ENCODE measurements at places on chromosomes 2 and 18.

- no peak for DNase-seq
Observed at GRCh38 chr2:207483477-207483876, 46.3 kb upstream of the CREB1 start.

- peak; percentile 64 for DNase-seq
Observed at GRCh38 chr2:26605195-26605998, 35.8 kb downstream of the CIB4 start.

GRCh38 chr18:35506024-35506712 is 8.4 kb upstream of the INO80C start:
- no peak for DNase-seq

GRCh38 chr2:232229911-232230310 is 148.6 kb upstream of the ALPP start:
- DNase-seq: no peak

DNA sequence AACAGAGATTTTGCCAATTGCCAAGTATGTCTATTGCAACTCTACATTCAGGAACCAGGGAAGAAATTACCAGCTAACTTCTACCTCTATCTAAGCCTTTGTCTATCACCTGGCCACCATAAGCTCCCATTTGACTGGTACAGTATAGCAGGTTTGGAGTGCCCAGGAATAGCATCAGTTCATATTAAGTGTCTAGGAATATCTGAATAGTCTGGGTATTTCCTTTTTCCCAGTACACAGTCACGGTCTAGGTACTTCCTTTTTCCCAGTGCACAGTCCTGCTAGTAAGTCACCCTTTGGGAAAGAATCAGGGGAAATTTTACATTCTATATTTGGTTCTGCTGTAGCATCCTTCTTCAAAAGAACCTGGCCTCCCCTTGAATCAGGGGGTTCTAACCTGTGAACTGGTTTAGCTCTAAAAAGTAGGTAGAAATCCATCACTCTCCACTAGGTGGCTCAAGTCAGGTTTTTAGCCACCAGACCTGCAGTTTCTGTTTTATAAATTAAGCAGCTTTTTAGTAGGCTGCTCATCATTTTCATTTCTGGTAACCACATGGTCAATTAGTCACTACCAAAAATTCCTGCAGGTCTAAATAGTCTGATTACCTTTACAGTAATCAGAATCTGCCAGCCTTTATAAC is 49.3 kb upstream of the DNAJC10 start:
- peak; percentile 39 for DNase-seq

- DNase-seq: no peak
Observed at GRCh38 chr2:234451852-234452625, 44.8 kb downstream of the ARL4C start.

DNA sequence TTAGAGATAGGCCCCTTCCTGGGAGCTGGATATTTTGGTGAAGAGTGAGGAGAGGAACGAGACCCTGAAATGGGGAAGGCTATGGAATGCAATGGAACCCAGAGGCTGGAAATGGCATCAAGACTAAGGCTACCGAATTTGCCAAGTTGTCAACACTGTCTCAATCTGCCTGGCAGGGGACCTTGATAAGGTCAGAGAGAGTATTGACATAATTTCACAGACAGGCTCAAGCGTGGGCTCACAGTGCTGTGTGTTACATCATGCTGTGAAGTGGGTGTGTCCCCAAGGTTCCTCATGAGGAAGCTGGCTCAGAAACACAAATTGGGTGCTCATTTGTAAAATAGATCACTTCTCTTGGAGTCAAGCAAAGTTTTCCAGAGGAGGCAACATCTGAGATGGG is 51.8 kb upstream of the CYRIA start:
- no peak for DNase-seq

DNA sequence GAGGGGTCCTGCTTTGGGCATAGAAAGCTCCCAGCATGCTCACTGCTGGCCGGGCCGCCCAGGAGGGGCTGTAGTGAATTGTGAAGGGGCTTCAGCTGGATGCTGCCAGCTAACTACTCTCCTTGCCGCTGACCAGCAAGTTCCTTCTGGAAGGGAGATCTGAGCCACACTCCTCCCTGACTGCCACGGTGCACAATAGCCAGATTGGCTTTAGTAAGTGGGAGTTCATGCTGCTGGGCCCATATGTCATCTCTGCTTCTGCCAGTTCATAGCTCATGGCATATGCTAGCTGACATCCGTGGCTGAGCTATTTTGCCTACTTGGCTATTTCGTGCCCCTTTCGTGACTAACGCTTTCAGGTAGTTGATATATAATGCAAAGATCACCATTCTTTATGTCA is 51.6 kb upstream of the ROCK2 start:
- DNase-seq: no peak

DNA sequence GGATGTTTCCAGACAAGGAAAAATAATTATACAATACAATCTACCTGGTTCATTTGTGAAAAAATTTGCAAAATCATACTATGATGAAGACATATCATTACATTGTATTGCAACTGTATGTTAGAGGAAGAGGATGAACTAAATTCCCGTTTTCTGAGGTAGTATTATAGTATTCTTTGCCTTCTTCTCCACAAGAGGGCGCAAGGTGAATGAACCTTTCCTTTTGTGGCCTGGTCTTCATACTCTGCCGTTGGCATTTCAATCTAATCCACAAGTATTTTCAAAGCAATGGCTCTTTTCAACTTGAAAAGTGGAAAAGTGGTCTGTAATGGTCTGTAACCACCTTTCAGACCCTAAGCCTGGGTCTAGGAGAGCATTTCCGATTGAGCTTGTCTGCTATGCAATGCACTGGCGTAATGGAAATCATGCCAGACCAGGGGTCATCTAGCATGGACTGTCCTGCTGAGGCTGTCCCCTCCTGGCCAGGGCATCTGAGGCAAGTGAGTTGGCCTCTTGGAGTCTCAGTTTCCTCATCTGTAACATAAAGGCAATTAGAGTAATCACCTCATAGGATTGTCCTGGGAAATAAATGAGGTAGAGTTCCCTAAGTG is 30.8 kb upstream of the ZNF396 start:
- peak; percentile 76 for DNase-seq

DNA sequence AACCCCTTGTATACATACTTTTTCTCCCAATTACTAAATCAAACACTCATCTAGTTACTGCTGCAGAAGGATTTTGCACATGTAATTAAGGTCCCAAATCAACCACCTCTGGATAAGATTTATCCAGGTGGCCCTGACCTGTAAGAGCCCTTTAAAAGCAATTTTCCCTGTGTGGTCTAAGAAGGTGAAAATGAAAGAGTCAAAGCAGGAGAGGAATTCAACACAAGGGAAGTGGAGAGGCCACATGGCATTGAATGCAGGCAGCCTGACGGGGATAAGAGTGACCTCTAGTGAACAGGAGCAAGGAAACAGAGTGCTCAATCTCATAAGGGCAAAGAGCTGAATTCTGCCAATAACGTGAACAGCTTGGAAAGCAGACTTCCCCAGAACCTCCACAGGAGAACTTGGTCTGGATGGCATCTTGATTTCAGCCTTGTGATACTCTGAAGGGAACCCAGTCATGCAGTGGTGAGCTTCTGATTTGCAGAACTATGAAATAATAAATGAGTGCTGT is 27.2 kb downstream of the PPP3R1 start:
- DNase-seq: peak; percentile 55

DNA sequence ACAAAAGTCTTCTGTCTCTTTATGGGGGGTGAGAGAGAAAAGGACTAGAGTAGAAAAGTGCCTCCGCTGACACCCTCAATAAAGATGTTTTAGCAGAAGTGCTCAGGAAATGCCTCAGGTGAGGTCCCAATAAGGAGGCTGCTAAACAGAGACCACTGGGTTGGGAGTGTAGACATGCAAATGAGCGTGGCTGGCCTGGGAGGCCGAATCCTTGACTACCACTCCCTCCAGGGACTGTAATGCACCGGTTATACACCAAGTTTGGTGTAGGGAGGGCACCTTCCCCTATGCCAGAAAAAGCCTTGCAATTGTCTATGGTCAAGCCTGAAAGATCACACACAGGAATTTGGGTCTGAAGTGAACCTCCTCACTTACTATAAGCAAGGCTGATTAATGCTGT is 1.8 kb downstream of the TMX3 start:
- DNase-seq: no peak

Data from D341Med (cell line).